ENCODE measurements at places on chromosomes 3 and 15.

DNA sequence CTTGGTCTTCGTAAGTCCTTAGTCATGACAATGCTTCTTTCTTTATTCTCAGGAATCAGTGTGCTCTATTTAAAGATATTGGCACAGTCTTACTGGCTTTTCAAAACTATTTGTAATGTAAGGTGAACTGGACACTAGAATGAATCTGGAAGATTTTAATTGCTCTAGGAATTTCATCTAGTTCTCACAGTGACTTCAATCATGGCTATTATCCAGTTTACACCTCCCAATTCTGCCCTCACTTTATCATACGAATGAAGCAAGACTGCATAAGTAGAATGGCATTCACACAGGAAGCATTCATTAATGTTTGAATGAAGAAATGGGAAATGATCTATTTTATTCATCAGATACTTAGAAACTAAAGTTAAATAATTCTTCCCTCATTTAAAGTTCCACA is 26.7 kb upstream of the DRD3 start:
- no peak for DNase-seq

DNA sequence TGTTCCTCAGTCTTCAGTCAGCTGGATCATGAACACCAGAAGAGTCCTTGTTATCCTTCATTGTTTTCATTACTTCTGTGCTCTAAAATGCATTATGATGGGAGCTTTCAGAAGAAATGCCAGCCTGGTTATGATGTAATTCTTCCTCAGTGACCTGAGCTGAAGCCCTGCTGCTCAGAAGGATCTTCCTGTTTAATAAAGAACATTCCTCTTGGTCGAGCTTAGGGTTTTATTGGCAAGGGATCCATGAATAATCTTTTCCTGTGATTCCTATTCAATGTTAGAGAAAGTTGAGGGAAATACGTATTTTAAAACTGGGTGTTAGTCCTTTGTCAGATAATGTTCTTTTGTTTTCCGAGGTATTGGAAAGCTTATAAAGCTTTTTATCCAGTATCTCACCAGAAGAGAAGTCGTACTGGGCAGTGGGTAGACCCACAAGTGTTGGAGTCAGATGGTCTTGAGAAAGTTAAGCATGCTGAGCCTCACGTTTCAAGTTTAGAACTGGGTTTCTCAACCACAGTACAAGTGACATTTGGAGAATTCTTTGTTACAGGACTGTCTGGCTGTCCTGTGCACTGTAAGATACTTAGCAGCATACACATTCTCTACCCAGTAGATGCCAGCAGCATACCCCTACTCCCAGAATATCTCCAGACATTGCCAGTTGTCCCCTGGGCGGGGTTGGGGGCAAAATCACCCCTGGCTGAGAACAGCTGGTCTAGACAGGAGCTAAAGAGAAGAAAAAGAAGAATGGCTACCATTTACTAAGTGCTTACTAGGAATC is 212.3 kb upstream of the BHLHE40 start:
- no peak for DNase-seq

DNA sequence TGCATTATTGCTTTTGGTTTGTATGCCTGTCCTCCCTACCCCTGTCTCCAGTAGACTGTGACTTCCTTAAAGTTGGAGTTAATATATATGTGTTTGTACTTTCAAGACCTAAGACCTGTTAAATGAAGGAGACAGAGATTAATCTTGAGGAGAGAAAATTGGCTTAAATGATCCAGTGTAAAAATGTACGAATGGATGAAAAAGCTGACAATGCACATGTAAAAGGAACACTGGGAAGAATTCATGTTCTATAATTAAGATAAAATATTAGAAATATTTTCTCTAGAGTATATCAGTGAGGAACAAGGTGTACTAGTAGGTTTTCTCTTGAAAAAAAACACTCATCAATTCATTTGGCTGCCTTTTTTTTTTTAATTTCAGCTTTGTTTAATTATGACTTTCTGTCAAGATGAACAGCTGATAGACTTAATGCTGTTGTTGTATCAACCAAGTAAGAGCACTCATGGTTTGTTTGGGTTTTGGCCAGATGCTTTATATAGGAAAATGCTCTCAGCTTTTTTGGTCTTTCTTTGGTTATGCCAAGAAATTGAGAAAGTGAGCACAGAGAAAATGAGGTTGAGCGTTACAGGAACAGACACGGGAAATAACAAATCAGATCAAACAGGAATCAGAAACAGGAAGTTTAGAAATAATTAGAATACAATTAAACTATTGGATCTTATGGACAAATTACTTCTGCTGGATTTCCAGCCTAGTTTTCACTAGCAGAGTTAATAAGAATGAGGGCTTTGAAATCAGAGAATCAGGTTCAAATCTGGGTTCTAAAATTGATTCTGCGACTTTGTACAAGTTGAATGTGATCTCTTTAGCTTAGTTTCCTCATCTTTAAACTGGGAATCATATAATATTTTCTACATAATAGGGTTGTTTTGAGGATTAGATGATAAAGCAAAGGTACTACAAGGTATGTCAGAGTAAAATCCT is 38.3 kb upstream of the AADAC start:
- no peak for DNase-seq

DNA sequence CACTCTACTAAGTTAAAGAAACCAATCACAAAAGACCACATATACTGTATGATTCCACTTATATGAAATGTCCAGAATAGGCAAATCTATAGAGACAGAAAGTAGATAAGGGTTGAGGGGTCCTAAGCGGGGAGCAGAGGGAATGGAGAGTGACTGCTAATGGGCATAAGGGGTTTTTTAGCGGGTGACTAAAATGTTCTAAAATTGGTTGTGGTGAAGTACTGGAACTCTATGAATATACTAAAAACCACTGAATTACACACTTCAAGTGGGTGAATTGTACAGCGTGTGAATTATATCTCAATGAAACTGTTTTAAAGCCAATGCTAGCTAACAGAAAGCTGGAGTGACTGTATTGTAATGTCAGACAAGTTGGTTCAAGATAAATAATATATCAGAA is 33.3 kb downstream of the KPNA1 start:
- no peak for DNase-seq

All from right kidney (tissue), 9 donors.